ENCODE measurements at places on chromosomes 6 and 20.

DNA sequence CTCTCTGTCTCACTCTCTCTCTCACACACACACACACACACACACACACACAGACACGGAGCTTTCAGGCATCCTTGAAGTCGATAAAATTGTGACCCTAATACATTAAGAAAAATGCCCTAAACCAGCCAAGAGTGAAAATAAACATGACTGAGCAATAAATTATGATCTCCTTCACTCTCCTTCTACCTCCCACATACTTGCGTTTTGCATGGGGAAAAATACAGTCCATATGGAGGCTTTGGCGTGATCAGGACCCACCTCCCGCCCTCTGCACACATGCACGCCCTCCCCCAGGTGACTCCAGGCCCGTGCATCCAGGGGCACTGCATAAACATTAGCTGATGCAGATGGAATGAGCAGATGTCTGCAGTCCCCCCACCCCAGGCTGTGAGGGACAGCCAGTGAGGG lies 114.2 kb upstream of the JARID2 start:
- no peak for DNase-seq
- peaks cover 23% of the 10 kb centered on the region for H3K4me1 ChIP-seq
- H3K27me3 ChIP-seq: peaks cover 1% of the 10 kb centered on the region

GRCh38 chr20:2210646-2211552 lies 84.9 kb upstream of the TGM3 start:
- peaks cover 13% of the 10 kb centered on the region for H3K4me1 ChIP-seq
- no peaks in the 10 kb centered on the region for H3K36me3 ChIP-seq
- no peak for DNase-seq
- H3K27me3 ChIP-seq: peaks cover 43% of the 10 kb centered on the region
- H3K4me3 ChIP-seq: no peak overlapping the region

DNA sequence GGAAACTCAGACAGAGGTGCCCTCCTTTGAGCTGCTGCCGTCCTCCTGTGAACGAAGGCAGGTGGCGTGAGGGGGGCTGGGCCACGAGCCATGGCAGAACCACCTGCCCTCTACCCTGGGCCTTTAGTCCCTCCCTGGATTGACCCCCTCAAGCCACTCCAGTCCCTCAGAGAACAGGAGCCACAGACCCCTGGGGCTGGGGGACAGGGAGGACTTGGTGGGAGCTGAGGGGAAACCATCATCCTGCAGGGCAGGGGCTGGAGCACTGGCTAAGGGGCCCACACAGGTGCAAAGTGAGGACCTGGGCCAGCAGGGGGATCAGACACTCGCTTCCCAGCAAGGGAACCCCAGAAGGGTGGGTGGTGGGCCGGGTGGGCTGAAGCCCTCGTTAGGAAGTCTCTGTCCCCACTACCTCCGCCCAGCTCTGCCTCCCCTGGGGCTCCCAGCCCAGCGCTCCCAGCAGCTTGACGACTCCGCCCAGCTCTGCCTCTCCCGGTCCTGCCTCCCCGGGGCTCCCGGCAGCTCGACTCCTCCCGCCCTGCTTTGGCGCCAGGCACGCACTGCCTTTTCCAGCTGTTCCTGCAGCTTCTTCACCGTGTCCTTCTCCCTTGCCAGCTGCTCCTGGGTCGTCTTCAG lies 44.4 kb downstream of the DSTN start:
- no peak overlapping the region for H3K4me3 ChIP-seq
- no peaks in the 10 kb centered on the region for H3K27me3 ChIP-seq
- peak; percentile 19 for DNase-seq
- peaks cover 35% of the 10 kb centered on the region for H3K4me1 ChIP-seq
- H3K27ac ChIP-seq: peak overlapping the region; percentile 76
- peaks cover 18% of the 10 kb centered on the region for H3K36me3 ChIP-seq

DNA sequence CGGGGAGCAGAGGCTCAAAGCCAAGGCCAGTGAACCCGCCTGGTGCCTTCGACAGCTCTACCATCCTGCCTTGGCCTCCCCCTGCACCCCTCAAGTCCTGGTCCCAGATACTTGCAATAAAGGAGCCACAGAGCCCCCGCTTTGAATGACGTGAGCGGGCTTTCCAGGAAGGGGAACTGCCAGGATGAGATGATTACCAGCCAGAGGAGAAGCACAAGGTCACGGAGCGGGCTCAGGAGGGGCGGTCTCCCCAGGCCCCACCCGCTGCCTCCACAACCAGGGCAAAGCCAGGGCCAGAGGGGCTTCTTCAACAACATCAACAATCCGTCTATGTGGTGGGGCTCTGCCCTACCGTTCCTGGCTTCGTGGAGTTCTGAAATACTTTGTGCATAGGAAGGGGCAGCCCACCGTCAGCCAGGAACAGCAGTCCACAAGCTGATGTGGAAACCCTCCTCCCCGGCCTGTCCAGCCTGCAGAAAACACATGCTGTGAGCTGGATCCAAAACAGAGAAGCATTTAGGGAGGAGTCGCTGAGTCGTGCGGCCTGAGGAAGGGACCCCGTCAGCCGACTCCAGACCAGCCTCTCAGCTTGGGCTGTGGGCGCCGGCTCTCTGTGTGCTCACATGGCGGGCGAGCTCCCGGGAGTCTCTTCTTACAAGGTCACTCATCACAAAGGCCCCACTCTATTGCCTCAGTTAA lies 392.5 kb downstream of the CDH4 start:
- no peaks in the 10 kb centered on the region for H3K36me3 ChIP-seq
- H3K4me1 ChIP-seq: no peaks in the 10 kb centered on the region
- no peaks in the 10 kb centered on the region for H3K27me3 ChIP-seq
- no peak overlapping the region for H3K4me3 ChIP-seq

DNA sequence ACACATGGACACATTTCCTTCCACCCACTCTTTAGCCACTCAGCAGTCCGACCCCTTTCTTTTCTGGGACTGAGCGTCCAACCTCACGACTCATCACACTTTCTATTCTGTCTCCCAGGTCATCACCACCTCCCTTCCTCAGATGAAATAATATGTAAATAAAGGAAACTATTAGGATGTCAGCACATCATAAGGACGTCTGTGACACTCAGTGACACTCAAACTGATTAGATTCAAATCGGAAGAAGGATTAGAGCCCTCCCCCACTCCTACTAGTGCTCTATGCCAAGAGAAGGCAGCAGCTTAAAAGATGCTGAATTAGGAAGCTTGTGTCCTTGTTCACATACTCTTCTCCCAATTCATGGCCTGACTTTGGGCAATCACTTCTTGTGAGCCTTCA lies 113.6 kb downstream of the TNFRSF21 start:
- no peaks in the 10 kb centered on the region for H3K36me3 ChIP-seq
- H3K4me3 ChIP-seq: no peak overlapping the region
- DNase-seq: no peak
- no peak overlapping the region for H3K27ac ChIP-seq
- peaks cover 4% of the 10 kb centered on the region for H3K27me3 ChIP-seq

DNA sequence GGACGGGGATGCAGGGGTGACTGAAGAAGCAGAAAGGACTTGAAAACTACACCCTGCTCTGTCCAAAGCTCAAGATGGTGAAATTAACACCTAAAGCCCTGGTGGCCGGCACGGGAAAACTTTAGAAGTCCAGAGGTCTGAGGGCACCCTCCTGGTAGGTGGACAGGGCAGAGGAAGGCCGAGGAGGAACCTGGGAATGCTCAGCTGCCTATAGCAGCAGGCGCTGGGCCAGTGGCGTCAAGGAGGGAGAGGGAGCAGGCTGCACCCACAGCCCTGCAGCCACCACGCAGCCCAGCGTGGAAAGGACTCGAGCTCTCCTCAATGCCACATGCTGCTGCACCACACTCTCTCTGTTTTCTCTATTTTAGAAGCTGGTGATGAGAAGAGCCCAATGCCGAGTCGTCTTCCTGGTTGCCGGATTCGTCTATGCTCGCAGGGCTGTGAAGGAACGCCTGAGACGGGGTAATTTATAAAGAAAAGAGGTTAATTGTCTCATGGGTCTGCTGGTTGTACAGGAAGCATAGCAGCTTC lies 248.3 kb upstream of the AFDN start:
- peaks cover 11% of the 10 kb centered on the region for H3K27me3 ChIP-seq
- no peak for DNase-seq
- H3K27ac ChIP-seq: no peak overlapping the region
- no peaks in the 10 kb centered on the region for H3K36me3 ChIP-seq
- no peak overlapping the region for H3K4me3 ChIP-seq

DNA sequence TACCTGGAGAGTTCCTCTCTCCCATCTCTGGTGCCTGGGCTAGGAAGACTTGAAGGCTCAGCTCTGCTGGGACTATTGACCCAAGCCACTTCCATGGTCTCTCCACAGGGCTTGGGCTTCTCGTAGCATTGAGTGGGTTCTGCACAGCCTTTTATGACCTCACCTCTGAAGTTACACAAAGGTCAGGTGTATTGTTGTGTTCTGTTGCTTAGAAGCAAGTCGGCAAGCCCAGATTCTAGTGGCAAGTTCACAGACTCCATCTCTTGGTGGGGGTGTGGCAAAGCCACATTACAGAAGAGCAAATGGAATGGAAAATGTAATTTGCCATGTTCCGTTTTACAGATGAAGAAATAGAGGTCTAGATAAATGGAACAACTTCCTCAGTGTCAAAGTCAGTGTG lies 13.5 kb downstream of the BPI start:
- no peak overlapping the region for H3K4me3 ChIP-seq
- DNase-seq: no peak
- H3K27me3 ChIP-seq: peaks cover 20% of the 10 kb centered on the region
- no peaks in the 10 kb centered on the region for H3K4me1 ChIP-seq

DNA sequence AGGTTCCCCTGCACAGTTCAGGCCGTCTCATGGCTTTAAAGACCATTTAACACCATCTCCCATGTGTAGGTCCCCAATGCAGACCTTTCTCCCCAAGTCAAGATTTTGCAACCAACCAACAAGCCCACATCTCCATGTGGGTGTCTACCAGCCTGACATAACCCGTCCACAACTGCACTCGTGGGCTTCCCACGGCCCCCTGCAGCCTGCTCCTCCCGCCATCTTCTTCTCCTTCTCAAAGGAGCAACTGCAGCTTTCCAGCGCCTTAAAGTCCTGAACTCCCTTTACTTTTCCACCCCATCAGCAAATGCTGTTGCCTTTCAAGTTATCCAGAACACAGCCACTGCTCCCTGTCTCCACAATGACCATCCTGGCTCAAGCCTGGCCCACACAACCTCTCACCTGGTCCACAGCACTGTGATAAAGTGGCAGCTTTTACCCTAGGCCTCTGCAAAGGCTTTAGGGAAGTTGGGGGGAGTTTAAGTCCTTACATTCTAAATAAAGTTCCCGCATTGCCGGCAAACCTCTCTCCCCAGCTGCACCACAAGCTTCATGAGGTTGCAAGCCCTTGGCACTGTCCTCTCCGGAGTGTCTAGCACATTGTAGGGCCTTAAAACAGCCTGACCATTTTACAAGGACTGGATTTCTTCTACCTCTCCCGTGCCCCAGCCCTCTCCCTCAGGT lies 140.5 kb downstream of the PREX1 start:
- no peak for DNase-seq
- H3K36me3 ChIP-seq: peaks cover 50% of the 10 kb centered on the region
- H3K4me3 ChIP-seq: no peak overlapping the region
- H3K27me3 ChIP-seq: no peaks in the 10 kb centered on the region
- peak overlapping the region; percentile 56 for H3K27ac ChIP-seq

GRCh38 chr6:170247178-170247701 lies 43.6 kb downstream of the DLL1 start:
- no peak overlapping the region for H3K4me3 ChIP-seq
- no peak for DNase-seq
- H3K36me3 ChIP-seq: no peaks in the 10 kb centered on the region
- H3K4me1 ChIP-seq: no peaks in the 10 kb centered on the region
- H3K27ac ChIP-seq: no peak overlapping the region

DNA sequence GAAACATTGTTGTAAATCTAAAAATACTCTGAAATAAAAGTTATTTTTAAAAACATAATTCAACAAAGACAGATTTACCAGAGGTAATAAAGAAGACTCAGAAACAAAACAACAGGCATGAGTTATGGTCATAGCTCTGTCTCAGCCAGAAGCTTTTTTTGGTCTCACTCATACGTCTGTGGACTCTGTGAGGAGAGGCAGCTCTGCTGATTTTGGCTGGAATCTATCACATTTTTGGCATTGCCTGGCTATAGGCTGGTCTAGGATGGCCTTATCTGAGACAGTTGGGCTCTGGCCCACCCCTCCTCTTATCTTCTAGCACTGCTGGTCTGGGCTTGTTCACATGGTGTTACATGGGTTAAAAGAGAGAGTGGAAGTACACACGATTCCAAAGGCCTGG lies 514.0 kb upstream of the BTBD3 start:
- no peaks in the 10 kb centered on the region for H3K27me3 ChIP-seq
- no peak for DNase-seq
- H3K36me3 ChIP-seq: no peaks in the 10 kb centered on the region
- no peaks in the 10 kb centered on the region for H3K4me1 ChIP-seq

GRCh38 chr6:108714101-108714765 lies 134.0 kb upstream of the ARMC2 start:
- no peaks in the 10 kb centered on the region for H3K36me3 ChIP-seq
- H3K4me1 ChIP-seq: peaks cover 21% of the 10 kb centered on the region
- peak overlapping the region; percentile 39 for H3K27ac ChIP-seq
- DNase-seq: peak; percentile 38

DNA sequence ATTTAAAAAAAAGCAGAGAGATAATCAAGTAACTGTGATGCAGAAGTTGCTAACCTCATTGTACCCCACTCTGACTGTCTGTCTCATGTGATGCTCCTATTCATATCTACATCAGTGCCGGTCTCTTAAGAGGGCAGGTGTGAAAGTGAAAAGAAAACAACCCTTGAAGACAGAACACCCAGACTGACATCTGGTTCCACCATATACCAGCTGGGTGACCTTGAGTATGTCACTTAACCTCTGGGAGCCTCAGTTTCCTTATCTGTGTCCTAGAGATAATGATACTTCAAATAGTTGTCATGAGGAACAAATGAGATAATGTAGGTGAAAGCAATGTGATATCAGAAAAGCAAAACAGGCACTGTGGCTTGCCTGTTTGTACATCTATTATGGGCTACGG lies 426.8 kb upstream of the SOX4 start:
- peaks cover 37% of the 10 kb centered on the region for H3K4me1 ChIP-seq
- H3K36me3 ChIP-seq: peaks cover 1% of the 10 kb centered on the region

DNA sequence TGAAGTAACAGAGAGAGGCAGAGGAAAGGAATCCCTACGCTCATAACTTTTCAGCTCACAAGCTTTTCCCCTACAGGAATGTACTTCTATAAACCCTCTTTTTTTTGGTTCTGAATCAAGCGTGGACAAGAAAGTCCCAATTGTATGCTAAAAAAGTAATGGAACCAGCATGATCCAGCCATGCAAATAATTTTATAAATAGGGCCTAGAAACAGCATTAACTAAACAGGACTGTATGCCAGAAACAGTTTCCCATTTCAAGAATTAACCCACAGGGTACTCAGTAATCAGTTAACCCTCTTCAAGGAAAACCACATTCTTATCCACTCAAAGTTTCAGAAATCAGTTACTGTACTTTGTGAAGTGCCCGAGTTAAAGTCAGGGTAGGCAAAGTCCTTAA lies 87.0 kb upstream of the HMGCLL1 start:
- H3K4me1 ChIP-seq: no peaks in the 10 kb centered on the region
- H3K27me3 ChIP-seq: no peaks in the 10 kb centered on the region
- no peak overlapping the region for H3K4me3 ChIP-seq
- no peaks in the 10 kb centered on the region for H3K36me3 ChIP-seq

- DNase-seq: no peak
- H3K36me3 ChIP-seq: no peaks in the 10 kb centered on the region
- H3K27ac ChIP-seq: no peak overlapping the region
- H3K4me1 ChIP-seq: peaks cover 13% of the 10 kb centered on the region
- H3K27me3 ChIP-seq: peaks cover 54% of the 10 kb centered on the region
- no peak overlapping the region for H3K4me3 ChIP-seq
These were observed 27.5 kb upstream of the MYMX start for GRCh38 chr6:44189257-44189656.

All from activated naive CD4-positive, alpha-beta T cell treated with anti-CD3 and anti-CD28 coated beads, Interleukin-2, amount 10 ng/mL, durations not matched to agents 7 days and 5 days (primary cell).